Natural killer cell treated with Interleukin-12 subunit alpha and Interleukin-12 subunit beta and Interleukin-15 and Interleukin-18, amount 100 ng/mL, for 72 hours (primary cell): ENCODE measurements at places on chromosomes 6 and 20. TPM values are rescaled to one million over a fixed set of nuclear protein-coding genes. Genes with fewer than 3 reads are reported as not detected.

Gene BPIFB2
- not detected for total RNA-seq

DNA sequence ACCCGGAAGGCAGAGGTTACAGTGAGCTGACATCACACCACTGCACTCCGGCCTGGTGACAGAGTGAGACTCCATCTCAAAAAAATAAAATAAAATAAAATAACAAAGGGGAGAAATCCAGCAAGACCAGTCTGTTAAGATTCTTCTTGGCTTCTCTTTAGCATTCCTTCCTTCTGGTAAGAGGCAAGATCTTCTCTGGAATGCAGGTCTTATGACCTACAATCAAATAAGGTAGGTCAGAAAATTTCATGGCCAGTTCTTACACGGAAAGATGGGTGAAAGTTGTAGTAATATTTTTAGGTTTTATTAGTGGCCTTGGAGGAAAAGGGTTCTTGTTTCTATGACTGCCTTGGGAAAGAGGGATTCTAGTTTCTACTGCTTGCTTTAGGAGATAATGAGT lies 180.9 kb downstream of the FUT9 start:
- peaks cover 5% of the 10 kb centered on the region for H3K36me3 ChIP-seq
- H3K4me1 ChIP-seq, result no peaks in the 10 kb centered on the region
- no peaks in the 10 kb centered on the region for H3K27me3 ChIP-seq
- H3K4me3 ChIP-seq, result no peak overlapping the region

Gene LRRN4
- not detected for total RNA-seq

DNA sequence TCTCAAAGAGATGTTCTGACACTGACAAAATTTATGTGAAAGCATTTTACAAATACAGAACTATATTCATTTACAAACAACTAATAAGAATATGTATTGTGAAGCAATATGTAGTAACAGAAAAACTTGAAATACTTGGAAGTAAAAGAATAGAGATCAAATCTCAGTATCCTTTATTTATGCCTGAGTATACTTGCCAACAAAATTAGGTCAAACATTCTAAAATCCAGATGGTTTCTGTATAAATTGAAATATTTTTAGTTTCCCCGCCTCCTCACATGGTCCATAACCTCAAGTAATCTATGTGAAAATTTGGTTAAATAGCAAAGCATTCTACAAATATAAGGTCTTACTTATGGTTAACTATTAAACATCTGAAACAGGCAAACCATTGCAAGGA lies 545.4 kb downstream of the EYS start:
- no peak for DNase-seq
- no peak overlapping the region for H3K27ac ChIP-seq
- H3K4me1 ChIP-seq, result no peaks in the 10 kb centered on the region
- H3K27me3 ChIP-seq, result no peaks in the 10 kb centered on the region

DNA sequence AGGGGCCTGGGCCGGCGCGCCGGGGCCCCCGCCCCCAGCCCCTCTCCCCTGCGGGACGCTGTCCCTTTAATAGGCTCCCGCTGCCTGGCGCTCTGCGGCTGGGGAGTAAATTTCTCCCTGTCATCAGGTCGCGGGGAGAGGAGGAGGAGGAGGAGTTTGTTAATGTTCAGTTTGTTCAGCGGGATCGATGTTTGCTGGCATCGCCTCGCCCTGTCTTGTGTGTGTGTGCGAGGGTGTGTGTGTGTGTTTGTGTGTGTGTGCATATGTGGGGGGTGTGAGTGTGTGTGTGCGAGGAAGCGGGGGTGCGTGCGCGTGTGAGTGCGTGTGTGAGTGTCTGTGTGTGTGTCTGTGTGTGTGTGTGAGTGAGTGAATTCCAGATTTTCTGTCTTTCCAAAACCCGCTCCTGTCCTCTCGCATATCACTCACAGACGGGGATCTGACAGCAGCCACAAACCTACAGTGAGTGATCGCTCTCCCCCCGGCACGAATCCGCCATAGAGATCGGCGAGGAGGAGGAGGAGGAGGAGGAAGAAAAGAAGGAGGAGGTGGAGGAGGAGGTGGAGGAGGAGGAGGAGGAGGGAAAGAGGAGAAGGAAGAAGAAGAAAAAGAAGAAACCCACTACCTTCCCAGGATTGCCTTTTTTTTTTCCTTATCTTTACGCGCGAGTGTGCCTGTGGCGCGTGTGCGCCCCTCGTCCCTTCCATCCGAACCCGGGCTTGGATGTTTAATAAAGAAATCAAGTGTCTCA lies at the start of gene TSHZ2:
Gene TSHZ2 (plus strand): TSS at position 169 of the 748 bp plus-strand sequence. CDS start 936 bp downstream, outside the sequence.
- H3K27ac ChIP-seq, result no peak within 1 kb of the TSS
- peak within 1 kb of the TSS; percentile 13 for H3K4me3 ChIP-seq
- peaks cover 6% of the 10 kb centered on the region for H3K36me3 ChIP-seq
- peaks cover 41% of the 10 kb centered on the region for H3K27me3 ChIP-seq
- no peaks in the 10 kb centered on the region for H3K4me1 ChIP-seq

GRCh38 chr6:132589454-132589853 lies at the start of gene TAAR5:
Gene TAAR5, minus strand, starts transcription at chr6:132589741. Its CDS starts 55 bp downstream, at chr6:132589686.
- H3K4me1 ChIP-seq, result peaks cover 9% of the 10 kb centered on the region
- H3K27me3 ChIP-seq, result peaks cover 18% of the 10 kb centered on the region
- H3K4me3 ChIP-seq, result no peak within 1 kb of the TSS
- DNase-seq, result no peak
- H3K36me3 ChIP-seq, result no peaks in the 10 kb centered on the region

GRCh38 chr20:1661542-1662299 lies 4.1 kb upstream of the SIRPG start:
- H3K27me3 ChIP-seq, result no peaks in the 10 kb centered on the region
- peaks cover 74% of the 10 kb centered on the region for H3K4me1 ChIP-seq
- no peaks in the 10 kb centered on the region for H3K36me3 ChIP-seq
- DNase-seq, result no peak
- no peak overlapping the region for H3K4me3 ChIP-seq
- peak overlapping the region; percentile 46 for H3K27ac ChIP-seq

GRCh38 chr6:117493470-117493869 lies 11.0 kb downstream of the DCBLD1 start:
- H3K4me3 ChIP-seq, result no peak overlapping the region
- H3K27ac ChIP-seq, result no peak overlapping the region
- H3K4me1 ChIP-seq, result peaks cover 28% of the 10 kb centered on the region
- DNase-seq, result no peak
- no peaks in the 10 kb centered on the region for H3K27me3 ChIP-seq

- DNase-seq, result no peak
- H3K36me3 ChIP-seq, result no peaks in the 10 kb centered on the region
- peaks cover 44% of the 10 kb centered on the region for H3K4me1 ChIP-seq
- no peaks in the 10 kb centered on the region for H3K27me3 ChIP-seq
- H3K27ac ChIP-seq, result peak overlapping the region; percentile 62
Observed at GRCh38 chr6:16324606-16325225, 86.3 kb downstream of the GMPR start.

- H3K4me1 ChIP-seq, result peaks cover 32% of the 10 kb centered on the region
- peaks cover 48% of the 10 kb centered on the region for H3K27me3 ChIP-seq
- no peak for DNase-seq
- no peak overlapping the region for H3K4me3 ChIP-seq
- peak overlapping the region; percentile 40 for H3K27ac ChIP-seq
- no peaks in the 10 kb centered on the region for H3K36me3 ChIP-seq
Observed at GRCh38 chr6:151288712-151289398, 49.1 kb downstream of the AKAP12 start.

- H3K27me3 ChIP-seq, result no peaks in the 10 kb centered on the region
- DNase-seq, result no peak
- no peak overlapping the region for H3K4me3 ChIP-seq
- H3K4me1 ChIP-seq, result no peaks in the 10 kb centered on the region
- no peak overlapping the region for H3K27ac ChIP-seq
Observed at GRCh38 chr6:152220786-152221185, 413.3 kb downstream of the ESR1 start.
